AG09309 (cell line): ENCODE measurements at places on chromosomes 11 and 22.

DNA sequence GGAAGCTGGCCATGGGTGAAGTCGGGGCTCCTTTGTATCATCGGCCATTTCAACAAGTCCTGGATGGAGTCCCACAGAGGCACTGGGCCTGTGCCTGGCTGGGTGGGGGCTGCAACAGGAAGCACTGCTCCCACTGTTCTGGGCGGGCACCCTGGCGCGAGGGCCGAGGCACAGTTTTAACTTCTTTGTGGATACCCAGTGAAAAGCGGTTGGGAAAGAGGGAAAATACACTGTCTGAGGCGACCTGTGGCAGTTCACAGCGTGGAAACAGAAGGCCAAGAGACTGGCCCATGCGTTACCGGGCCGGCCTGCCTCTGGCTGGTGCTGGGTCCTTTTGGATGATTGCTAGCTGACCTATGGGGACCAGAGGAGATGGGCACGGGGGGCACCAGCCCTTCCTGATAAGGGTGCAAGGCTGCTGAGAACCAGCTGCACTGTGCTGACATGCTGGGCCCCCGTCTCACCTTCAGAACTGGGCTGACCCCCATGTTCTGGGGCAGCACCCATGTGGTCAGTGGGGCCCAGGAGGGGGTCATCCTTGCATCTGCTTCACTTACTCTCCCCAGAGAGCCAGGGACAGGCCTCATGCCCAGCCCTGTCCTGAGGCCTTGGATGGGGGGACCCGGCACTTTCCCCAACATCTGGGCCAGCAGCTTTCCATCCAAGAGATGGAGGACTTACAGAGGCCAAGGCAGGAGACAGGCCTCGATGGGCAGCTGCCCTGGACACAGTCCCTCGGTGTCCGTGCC lies 4.2 kb downstream of the OVOL1 start:
- no peak for DNase-seq

DNA sequence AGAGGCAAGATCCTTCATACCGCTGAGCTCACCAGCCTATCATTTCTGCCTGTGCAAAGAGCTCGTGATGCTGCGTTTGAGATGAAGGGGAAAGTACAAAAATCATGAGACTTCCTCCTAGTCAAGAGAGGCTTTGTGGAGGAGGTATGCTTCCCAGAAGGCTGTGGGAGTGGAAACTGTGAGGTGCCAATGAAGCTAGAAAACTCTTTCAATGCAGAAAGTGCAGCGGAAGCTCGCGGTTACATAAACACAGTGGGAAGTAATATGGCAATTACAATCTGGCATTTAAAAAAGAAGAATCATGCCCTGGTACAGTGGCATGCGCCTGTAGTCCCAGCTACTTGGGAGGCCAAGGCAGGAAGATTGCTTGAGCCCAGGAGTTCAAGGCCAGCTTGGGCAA lies 134.8 kb downstream of the EHF start:
- DNase-seq: no peak

- no peak for DNase-seq
These were observed 17.3 kb downstream of the EPS8L2 start for GRCh38 chr11:723120-723883.

GRCh38 chr11:60343094-60343704 lies 16.1 kb downstream of the MS4A6E start:
- no peak for DNase-seq
